Stimulated activated CD4-positive, alpha-beta T cell treated with anti-CD3 and anti-CD28 coated beads, TNF-alpha, amount 100 ng/mL, for 1 hour (primary cell): ENCODE measurements at places on chromosomes 11 and 22.

DNA sequence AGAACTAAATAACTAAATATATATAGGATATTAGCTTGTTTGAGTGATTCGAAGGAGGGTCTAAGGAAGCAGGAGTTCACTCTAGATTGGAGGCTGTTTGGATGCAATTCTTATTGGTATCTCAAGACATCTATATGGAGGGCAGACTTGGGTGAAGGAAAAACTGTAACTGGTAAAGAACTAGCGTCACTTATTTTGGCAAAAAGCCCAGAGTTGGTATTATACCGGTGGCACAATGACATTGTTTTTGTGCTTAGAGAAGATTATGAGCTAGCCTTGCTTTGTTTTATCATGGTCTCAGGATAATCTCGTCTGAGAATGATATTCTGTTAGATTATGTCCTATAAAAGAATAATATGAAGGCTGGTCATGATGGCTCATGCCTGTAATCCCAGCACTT, 6.0 kb upstream of the SLC35F2 start:
- DNase-seq, result no peak

DNA sequence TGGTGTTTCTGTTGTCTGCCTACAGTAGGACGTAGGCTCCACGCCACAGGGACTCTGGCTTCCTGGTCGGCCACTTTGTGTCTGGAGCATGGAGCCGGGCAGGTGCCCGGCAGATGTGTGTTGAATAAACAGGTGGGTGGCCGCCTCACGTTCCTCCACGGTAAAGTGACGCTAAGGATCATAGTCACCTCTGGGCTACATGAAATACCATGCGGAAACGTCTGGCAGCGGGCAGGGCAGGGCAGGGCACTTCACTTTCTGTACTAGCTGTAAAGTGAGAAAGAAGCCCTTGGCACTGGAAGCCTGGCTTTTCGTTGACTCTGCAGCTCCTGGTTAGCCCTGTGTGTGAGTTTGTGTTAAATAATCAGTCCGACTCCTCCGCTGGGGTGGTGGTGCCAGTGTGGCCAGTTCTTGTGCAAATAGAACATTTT, 52.4 kb downstream of the MCM5 start:
- no peak for DNase-seq

DNA sequence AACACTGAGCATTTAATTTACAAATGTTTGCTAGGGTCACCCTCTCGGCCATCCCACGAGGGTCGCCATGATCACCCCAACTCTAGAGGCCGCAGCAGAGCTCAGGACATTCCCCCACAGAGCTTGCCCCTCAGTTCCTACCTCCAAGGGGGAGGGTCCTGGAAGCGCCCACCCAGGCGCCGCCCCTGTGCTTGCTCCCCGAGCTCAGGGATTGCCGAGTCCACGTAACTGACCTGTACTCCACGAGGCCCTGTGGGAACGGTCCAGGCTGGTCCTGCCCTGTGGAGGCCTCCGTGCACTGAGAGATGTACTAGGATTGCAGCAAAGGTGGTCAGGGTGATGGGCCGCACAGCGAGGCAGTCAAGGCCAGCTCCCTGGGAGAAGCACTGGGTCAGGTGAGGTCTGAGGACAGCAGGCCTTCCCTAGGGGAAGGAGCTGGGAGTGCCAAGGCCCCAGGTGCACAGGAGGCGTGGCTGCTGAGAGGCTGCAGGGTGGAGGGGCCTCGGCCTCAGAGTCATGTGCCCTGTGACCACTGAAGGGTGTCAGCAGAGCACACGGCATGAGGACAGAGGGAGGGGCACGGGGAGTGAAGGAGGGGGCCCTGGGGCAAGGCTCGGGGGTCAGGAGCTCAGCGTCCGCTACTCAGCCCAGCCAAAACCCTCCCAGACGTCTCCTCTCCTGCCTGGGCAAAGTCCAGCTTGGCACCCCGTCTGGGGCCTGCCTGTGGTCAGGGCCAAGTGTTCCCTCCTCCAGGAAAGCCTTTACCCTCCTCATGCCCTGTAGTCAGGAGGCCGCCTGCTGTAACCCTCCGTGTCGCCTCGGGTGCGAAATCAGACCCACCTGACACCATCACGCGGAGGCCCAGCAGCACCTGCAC, 2.4 kb upstream of the MIOX start:
- no peak for DNase-seq

GRCh38 chr11:65611758-65612603, 2.0 kb downstream of the MAP3K11 start:
- DNase-seq, result no peak

DNA sequence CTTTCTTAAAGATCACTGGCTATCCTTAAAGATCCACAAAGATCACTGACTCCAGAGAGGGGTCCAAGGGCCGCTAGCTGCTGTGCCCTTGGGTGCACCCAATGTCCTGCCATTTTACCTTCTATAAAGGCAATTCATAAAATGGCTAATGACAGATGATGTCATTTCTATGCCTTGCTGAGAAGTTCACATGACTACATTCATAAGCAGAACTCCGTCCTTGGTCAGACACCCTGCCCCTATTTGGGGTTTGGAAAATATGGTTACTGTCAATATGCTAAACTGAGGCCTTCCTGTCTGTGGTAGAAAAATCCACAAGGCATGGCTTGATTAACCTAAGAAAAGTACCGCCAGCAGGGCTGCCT, 60.9 kb upstream of the BMAL1 start:
- no peak for DNase-seq

DNA sequence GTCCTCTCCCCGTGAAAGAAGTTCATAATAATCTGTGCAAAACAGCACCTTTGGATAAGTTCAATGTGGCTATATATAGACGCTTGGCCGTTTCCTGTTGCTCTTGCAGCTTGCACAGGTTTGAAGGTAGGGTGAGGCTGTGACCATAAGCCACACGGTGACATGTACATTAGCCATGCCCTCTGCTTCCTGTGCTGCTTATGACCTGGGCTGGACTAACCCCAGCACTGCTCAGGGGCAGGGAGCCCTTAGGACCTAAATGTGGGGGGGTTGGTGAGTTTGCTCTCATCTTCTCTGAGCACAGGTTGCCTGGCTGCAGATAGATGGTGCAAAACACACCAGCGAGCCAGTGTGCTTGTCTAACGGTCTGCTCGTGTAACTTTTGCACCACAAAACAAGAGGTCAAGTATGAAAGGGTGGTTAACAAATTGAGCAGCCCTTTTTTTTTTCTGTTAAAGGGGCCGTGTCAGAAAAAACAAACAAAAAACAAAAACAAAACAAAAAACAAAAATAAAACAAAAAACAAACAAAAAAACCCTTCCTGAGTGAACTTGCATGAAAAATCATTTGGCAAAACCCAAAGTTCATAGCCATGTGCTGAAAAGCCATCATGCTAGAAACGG, 37.3 kb downstream of the FLI1 start:
- no peak for DNase-seq

DNA sequence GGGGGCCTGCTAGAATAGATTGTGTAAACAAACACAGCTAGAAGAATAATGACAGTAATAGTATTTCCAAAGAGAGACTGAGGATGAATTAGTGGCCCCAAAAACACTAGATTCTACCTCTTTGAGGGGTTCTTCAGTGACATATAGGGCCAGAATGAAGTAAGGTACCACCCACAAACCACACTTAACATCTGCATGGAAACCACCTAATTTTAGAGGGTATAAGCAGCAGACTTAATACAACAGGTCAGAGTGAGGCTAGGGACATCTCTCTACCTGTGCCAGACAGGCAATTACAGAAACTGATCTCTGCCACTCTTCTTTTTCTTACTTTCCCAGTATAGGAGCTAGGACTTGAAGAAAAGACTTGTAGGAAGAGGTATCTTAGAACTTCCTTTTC, 20.1 kb downstream of the ELP4 start:
- DNase-seq, result no peak

GRCh38 chr11:70477609-70478008, 79.3 kb downstream of the CTTN start:
- no peak for DNase-seq

- no peak for DNase-seq
Observed at GRCh38 chr11:16844268-16844771, 105.9 kb downstream of the C11orf58 start.

DNA sequence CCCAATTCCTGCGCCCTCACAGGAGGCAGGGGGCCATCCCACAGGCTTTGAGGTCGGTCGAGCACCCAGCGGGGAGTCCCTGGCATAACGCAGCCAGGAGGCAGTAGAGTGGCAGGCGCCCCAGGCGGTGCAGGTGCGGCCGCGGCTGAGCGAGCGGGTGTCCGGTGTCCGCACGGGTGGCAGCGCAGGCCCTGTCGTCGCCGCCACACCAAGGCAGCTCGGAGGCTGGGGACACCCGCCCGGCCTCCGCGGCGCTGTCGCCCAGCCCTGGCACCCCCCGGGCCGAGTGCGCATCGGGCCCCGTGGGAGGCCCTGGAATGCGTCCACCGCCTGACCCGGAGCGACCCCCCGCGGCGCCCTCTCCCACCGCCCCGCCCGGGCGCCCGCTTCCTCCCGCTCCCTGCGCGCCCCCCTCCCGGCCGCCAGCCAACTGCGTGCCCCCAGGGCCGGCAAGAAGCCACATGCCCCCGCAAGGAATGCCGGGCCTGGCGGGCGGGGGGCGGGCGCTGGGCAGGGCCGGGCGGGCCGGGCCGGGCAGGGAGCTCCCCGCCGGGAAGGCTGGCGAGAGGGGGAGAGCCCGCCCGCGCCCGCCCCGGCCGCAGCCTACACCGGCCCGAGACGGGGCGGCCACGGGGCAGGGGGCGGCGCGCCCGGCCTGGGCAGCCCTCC, 33.9 kb downstream of the PRDM11 start:
- DNase-seq, result no peak

DNA sequence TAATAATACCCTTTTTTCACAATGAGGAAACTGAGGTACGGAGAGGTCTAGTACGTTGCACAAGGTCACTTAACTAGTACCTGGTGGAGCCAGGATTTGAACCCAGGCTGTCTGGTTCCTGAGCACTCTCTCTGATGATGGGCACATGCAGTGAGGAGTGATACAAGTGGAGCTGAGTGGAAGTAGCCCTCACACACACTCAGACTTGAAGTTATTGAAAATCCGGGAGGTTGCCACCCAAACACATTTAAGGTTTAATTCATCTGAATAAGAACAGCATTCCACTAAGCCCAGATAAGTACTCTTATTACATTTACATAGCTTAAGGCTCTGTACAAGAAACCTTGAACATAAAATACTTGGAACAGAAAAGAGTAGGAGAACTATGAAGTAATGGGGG, 4.8 kb downstream of the GRAP2 start:
- no peak for DNase-seq

DNA sequence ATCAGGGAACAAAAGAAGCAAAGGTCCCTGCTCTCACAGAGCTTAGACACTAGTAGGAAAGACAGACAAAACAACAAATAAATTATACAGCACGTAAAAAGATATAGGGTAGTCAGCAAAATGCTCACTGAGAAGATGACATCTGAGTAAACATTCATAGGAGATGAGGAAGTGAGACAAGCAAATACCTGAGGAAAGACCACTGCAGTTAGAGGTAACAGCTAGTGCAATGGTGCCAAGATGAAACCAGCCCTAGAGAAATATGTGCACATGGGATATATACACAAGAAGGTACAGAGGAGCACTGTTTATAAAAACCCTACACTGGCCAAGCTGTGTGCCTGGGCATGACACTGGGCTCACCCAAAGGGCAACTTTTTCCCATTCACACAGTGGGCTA, 9.8 kb downstream of the CYP2R1 start:
- DNase-seq, result no peak

GRCh38 chr11:118633979-118634378, 26.6 kb downstream of the PHLDB1 start:
- DNase-seq, result no peak

DNA sequence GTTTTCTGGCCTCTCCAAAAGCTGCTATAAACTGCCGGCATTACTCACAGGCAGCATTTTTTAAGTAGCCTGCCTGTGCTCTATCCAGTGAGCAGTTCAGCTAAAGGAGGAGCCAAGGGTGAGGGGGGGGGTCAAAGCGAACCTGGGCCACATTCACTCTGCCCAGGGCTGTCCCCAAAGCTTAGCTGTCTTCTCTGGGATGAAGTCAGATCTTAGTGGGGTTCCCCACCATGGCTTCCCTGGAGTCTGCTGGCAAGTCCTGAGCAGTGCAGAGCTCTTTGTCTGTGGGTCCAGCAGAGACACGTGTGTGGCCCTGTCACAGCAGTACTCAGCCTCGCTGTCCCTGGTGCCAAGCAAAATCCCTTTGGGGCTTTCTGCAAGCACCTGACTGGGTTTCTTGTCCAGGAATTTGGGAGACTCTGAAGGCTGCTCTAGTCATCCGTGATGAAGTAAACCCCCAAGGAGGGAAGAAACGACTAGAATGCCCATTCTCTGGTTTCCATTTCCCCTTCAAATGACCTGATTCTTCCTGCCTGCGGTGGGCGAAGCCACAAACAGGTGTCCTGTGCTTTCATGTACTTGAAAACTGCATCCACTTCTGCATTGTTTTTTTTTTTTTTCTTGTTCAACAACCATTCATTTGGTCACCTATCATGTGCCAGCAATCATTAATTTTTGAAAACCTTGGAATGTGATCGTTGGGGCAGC, 2.6 kb downstream of the KCNJ5 start:
- DNase-seq, result no peak

- no peak for DNase-seq
Observed at GRCh38 chr11:100910808-100911207, 218.8 kb downstream of the PGR start.

GRCh38 chr11:120817158-120817557, 206.7 kb upstream of the TBCEL start:
- no peak for DNase-seq

DNA sequence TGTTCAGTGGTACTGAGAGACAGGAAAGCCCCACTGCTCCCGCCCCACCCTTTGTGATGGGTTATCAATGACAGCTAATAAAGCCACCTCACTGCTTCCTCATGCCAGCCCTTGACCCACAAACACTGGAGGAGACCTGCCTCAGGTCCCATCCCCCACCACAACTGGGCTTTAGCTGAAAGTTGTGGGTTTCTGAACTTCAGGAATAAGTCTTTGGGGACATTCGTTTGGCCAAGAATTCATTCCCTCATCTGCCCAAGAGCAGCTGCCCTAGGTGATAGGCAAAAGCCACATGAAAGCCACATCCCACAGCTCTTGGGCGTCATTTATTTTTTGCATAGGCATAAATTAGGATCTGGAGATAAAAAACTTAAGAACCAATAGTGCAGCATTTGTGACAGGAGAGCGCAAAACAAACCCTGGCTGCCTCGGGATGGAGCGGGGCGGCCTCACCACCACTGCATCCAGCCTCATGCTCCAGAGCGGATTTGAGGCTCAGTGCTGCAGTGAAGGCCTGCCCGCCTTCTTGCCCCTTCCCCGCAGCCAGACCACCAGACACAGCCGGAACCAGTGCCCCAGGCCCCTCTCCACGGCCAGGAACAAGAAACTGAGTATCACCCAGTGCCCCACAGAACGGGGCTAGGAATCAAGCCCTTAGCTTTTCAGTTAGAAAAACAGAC, 21.2 kb downstream of the SUN2 start:
- no peak for DNase-seq

- DNase-seq, result no peak
Observed at GRCh38 chr22:17105143-17106129, 15.7 kb downstream of the TMEM121B start.

GRCh38 chr22:33083212-33083611, 25.0 kb upstream of the SYN3 start:
- DNase-seq, result no peak

DNA sequence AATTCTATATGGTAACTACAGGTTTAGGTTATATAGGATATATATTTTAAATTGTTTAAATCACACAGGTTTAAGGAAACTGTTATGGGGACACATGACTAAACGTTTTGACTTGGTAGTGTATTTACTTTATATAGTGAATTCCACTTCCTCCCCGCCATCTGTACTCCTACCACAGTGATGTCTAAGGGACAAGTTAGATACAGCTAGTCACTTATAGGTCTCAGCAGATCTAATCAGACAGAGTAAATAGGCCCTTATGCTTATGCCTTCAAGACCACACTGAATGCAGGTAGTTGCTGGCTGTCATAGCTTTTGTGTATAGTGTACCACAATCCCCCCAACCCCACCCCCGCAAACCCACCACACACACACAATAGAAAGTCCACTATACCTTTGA, 8.2 kb downstream of the SESN3 start:
- no peak for DNase-seq
